ENCODE measurements at places on chromosomes 4 and X. TPM values are rescaled to one million over a fixed set of nuclear protein-coding genes. Genes with fewer than 3 reads are reported as not detected.
A peak's percentile ranks its signal among the peaks of the same experiment; 100 is the strongest.

DNA sequence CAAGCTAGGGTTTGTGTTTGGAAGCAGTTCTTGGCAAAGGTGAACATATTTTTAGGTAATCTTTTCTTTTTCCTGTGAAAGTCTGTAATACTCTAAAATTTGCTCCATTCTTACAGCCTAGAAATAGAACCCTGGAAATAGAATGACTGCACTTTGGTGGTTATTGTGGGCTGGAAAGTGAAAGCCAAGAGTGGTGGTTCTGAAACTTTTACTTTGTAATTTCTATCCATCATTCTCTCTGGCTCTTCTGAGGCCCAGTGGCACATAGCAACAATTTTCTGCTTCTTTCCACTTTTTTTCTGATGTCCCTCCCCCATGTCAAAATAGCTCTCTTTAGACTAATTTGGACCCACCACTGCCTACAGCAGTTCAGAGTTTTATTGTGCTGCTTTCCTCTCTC lies 300.4 kb upstream of the RPS6KA3 start:
- no peak for DNase-seq
- H3K4me1 ChIP-seq, result peaks cover 26% of the 10 kb centered on the region
- H3K4me3 ChIP-seq, result no peak overlapping the region
- no peaks in the 10 kb centered on the region for H3K36me3 ChIP-seq
- no peaks in the 10 kb centered on the region for H3K27me3 ChIP-seq

- H3K4me3 ChIP-seq, result no peak overlapping the region
- no peak overlapping the region for H3K27ac ChIP-seq
- H3K36me3 ChIP-seq, result peaks cover under 1% of the 10 kb centered on the region
- no peak for DNase-seq
- no peaks in the 10 kb centered on the region for H3K27me3 ChIP-seq
Measured at GRCh38 chr4:4472344-4472958, 69.4 kb downstream of the STX18 start.

DNA sequence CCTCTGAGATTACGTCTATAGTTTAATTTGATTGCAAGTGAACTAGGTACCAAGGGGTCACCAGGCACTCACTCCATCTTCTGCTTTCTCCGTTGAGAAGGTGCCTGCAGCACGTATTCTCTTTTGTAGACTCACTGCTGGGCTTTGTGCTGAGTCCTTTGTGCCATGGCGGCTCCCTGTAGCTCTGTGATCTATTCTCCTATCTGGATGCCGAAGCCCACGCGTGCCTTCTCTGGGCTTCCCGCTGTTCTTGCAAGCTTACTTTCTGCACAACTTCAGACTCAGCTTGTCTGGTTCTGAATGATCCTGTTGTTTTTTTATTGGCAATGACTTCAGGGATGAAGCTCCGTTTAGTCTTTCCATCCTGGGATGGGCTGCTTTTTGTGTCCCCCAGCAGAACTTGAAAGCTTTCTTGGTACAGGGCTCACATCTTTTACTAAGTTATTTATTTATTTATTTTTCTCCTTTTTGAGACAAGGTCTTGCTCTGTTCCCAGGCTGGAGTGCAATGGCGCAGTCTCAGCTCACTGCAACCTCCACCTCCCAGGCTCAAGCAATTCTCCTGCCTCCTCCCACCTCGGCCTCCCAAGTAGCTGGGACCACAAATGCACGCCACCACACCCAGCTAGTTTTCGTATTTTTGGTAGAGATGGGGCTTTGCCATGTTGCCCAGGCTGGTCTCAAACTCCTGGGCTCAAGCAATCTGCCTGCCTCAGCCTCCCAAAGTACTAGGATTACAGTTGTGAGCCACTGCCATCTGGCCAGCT lies 100.9 kb upstream of the NKX1-1 start:
- H3K27ac ChIP-seq, result no peak overlapping the region
- no peaks in the 10 kb centered on the region for H3K36me3 ChIP-seq
- peak; percentile 6 for DNase-seq
- H3K4me1 ChIP-seq, result peaks cover 4% of the 10 kb centered on the region
- no peak overlapping the region for H3K4me3 ChIP-seq
- no peaks in the 10 kb centered on the region for H3K27me3 ChIP-seq

- H3K36me3 ChIP-seq, result no peaks in the 10 kb centered on the region
- no peaks in the 10 kb centered on the region for H3K4me1 ChIP-seq
- no peak for DNase-seq
- peaks cover 70% of the 10 kb centered on the region for H3K27me3 ChIP-seq
Measured at GRCh38 chrX:69229436-69229835, 64.2 kb upstream of the PJA1 start.

Gene SGMS2
- total RNA-seq, result 0.72 TPM

Gene CSAG2
- not detected for total RNA-seq

DNA sequence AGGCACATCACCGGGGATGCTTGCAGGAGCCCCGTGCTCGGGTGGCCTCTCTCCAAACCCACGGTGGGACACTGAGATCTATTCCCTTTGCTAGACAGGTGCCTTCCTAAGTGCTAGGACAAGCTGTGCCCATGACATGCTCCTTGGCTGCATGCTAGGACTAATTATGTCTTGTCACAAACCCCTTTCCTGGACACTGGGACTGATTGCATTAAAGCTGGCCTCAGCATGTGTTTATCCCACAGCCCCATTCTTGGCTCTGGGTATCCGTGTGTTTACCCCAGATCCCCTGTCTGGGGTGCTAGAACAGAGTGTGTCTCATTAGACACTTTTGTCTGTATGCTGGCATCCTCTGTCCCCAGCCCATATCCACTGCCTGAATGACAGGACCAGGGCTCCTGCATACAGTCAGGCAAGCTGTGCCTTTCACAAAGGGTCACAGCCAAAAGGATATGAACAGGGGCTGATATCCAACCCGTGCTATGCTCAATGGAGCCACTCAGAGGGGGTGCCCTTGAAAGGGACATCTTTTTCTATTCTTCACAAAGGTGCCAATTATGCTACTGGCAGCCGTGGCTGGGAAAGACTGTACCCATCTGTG lies 9.2 kb upstream of the IQSEC2 start:
- DNase-seq, result no peak
- no peak overlapping the region for H3K27ac ChIP-seq
- peaks cover 17% of the 10 kb centered on the region for H3K4me1 ChIP-seq
- no peak overlapping the region for H3K4me3 ChIP-seq

GRCh38 chr4:168908093-168908492 lies 102.0 kb downstream of the CBR4 start:
- no peaks in the 10 kb centered on the region for H3K4me1 ChIP-seq
- no peak overlapping the region for H3K4me3 ChIP-seq
- no peak for DNase-seq
- peaks cover 5% of the 10 kb centered on the region for H3K36me3 ChIP-seq

- H3K4me3 ChIP-seq, result no peak overlapping the region
- DNase-seq, result no peak
- 0 out of 2 replicates have a peak overlapping the region, but pooled peaks have one; percentile 49 for H3K27ac ChIP-seq
- H3K4me1 ChIP-seq, result peaks cover 10% of the 10 kb centered on the region
- H3K36me3 ChIP-seq, result no peaks in the 10 kb centered on the region
Measured at GRCh38 chrX:109049416-109049815, 313.1 kb upstream of the IRS4 start.

DNA sequence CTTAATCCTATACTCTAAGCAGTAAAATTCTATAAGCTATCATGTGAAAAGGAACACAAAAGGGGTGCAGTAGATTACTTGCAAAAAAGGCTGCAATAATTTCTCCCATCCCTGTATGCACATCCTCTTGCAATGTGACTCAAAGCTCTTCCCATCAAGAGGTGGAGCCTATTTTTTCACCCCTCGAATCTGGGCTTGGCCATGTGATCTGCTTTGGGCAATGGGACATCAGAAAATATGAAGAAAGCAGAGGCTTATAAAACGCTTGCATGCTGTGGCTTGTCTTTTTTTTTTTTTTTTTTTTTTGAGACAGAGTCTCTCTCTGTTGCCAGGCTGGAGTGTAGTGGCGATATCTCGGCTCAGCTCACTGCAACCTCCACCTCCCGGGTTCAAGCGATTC lies 33.0 kb downstream of the GEMIN8 start:
- H3K27ac ChIP-seq, result no peak overlapping the region
- no peak for DNase-seq
- H3K36me3 ChIP-seq, result no peaks in the 10 kb centered on the region
- H3K4me3 ChIP-seq, result no peak overlapping the region
- H3K4me1 ChIP-seq, result no peaks in the 10 kb centered on the region

Gene AFF2
- 6.0 TPM for total RNA-seq

Gene MAD2L1
- total RNA-seq, result 81.2 TPM

Gene SPOCK3
- total RNA-seq, result 0.27 TPM

Gene GPC4
- 120 TPM for total RNA-seq

GRCh38 chr4:178339769-178340168 lies 897.5 kb upstream of the AGA start:
- H3K27me3 ChIP-seq, result no peaks in the 10 kb centered on the region
- no peaks in the 10 kb centered on the region for H3K36me3 ChIP-seq
- no peak overlapping the region for H3K4me3 ChIP-seq
- no peaks in the 10 kb centered on the region for H3K4me1 ChIP-seq
- no peak overlapping the region for H3K27ac ChIP-seq

- no peaks in the 10 kb centered on the region for H3K36me3 ChIP-seq
- H3K27me3 ChIP-seq, result peaks cover 9% of the 10 kb centered on the region
- H3K4me3 ChIP-seq, result no peak overlapping the region
Measured at GRCh38 chr4:13559413-13559812, 15.1 kb upstream of the NKX3-2 start.

Gene DCAF8L2
- not detected for total RNA-seq

DNA sequence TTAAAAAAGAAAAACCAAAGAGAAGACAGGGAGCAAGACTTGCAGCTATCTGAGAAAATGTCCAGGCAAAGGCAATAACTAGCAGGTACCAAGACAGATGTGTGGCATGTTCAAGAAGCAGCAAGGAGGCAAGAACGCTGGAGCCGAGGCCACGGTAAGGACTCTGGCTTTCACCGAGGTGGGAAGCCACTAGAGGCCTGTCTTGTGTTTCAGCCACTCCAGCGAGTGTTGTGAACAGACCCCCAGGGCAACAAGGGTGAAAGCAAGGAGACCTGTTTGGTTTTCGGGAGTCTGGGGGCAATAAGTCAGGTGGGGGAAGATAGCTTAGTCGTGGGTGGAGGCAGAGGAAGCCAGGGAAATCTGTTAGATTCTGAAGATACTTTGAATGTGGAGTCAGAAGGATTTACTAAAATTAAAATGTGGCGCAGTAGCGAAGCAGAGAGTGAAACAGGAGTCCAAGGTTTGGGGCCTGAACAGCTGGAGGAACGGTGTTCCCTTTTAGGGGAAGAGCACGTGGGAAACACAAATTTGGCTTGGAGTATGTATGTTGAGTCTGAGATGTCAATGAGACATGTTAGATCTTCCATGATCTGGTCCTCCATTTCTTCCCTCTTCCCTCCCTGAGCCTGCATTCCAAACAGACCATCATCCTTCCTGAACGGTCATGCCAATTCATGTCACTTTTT lies 3.1 kb downstream of the WDR1 start:
- H3K4me3 ChIP-seq, result peak overlapping the region; percentile 17
- peaks cover 71% of the 10 kb centered on the region for H3K36me3 ChIP-seq
- no peak for DNase-seq

- H3K27ac ChIP-seq, result peak overlapping the region; percentile 93
- no peaks in the 10 kb centered on the region for H3K4me1 ChIP-seq
- H3K4me3 ChIP-seq, result peak overlapping the region; percentile 66
- no peak for DNase-seq
Measured at GRCh38 chrX:120485315-120485637, 16.2 kb upstream of the LAMP2 start.

Gene VMA21
- total RNA-seq, result 52.8 TPM

Gene CLGN
- 3.4 TPM for total RNA-seq

Gene PCDH10
- 13.9 TPM for total RNA-seq

DNA sequence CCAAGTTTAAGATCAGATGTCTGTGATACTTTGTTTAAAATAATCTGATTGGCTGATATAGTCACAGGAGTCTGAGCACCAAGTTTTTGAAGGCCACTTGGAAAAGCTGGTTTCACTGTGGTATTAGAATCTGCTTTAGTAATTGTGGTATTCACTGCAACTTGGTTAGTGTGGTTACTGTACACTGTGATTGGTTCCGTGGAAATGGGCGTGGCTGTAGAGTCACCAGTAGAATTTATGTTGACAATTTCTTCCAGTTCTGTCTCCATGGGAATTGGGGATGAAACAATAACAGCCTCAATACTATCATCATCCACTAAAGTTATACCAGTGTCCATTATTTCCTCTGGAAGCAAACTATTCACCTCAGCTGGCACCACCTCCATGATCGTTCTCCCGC lies 26.2 kb downstream of the LIN54 start:
- H3K4me1 ChIP-seq, result no peaks in the 10 kb centered on the region
- no peak overlapping the region for H3K4me3 ChIP-seq
- no peak overlapping the region for H3K27ac ChIP-seq
- no peak for DNase-seq
- 0 out of 2 replicates have a peak, but pooled peaks cover 3% of the 10 kb centered on the region for H3K36me3 ChIP-seq

DNA sequence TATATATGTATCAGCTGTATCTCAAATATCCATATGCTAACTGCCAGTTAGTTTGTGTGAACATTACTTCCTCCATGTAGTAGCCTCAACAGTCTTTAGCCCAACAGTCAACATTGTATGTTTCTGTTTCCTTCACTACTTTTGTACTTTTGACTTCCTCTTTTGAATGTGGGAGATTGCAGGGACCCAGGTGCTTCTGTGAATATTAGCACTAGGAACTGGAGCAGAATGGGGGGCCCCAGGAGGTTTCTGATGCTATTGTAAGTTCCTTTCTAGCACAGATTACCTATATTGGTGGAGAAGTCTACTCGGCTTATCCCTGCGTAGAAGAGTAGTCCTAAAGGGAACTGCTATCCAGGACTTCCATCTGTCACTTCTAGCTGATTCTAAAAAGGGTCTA lies 2.3 kb downstream of the PLAC8 start:
- peaks cover 16% of the 10 kb centered on the region for H3K27me3 ChIP-seq
- H3K36me3 ChIP-seq, result no peaks in the 10 kb centered on the region

- H3K36me3 ChIP-seq, result peaks cover 43% of the 10 kb centered on the region
- DNase-seq, result no peak
- H3K27ac ChIP-seq, result no peak overlapping the region
- H3K4me1 ChIP-seq, result peaks cover 9% of the 10 kb centered on the region
- H3K27me3 ChIP-seq, result no peaks in the 10 kb centered on the region
Measured at GRCh38 chr4:98474408-98474844, 184.0 kb downstream of the TSPAN5 start.

Gene ADH1A
- total RNA-seq, result not detected

Gene S100P
- total RNA-seq, result not detected

Measured in WTC11 (cell line).